ENCODE measurements at places on chromosomes 2 and 18.

DNA sequence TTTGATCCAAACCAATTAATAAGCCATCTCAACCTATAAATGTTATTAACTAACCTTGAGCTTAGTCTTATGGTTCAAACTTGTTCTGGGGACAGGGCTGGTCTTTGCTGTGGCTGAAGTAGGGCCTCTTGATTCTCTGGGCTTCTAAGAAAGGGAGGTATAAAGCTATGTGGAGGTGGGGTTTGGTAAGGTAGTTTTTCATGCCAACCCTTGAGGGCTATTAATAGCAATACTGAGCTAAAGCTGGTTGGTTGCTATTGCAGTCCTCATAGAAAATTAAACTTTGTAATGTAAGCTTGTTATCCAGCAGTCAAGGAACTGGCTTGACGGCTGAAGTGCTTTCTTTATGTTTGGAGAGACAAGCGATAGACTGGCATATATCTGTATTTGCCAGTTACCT, 112.1 kb downstream of the RND3 start:
- no peak for DNase-seq

GRCh38 chr2:202695166-202695565, 60.4 kb downstream of the FAM117B start:
- no peak for DNase-seq

DNA sequence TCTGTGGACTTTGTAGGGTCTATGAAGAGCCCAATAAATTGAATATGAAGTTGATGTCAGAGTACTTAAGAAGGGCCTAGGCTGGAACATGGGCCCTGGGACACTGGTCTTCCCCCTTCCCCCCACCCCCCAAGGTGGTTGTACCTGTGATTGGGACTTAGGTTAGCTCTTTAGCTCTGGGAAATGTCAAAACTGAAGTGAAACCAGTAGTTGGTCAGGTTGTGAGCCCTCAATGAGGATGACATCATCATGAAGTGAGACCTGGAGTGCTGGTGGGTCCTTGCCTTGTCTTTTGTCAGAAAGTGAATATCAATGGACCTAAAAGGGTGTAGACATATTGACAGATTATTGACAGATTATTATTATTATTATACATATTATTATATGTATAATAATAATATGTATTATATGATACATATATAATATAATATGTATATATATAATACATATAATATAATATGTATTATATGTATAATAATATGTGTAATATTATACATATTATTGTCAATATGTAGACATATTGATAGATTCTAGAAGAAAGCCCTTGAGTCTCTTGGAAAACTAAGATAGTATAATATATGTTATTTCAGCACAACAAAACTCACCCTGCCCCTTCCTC, 5.4 kb downstream of the MARS2 start:
- DNase-seq, result no peak

GRCh38 chr2:64914247-64914646, 75.0 kb upstream of the SLC1A4 start:
- DNase-seq, result no peak

GRCh38 chr18:23330423-23330822, 122.7 kb upstream of the RIOK3 start:
- DNase-seq, result no peak

- DNase-seq, result no peak
Measured at GRCh38 chr2:240123821-240124650, 12.1 kb downstream of the COPS9 start.

GRCh38 chr2:190197143-190197720, 122.4 kb downstream of the HIBCH start:
- no peak for DNase-seq

- DNase-seq, result no peak
Measured at GRCh38 chr18:60675801-60676200, 303.2 kb upstream of the MC4R start.

DNA sequence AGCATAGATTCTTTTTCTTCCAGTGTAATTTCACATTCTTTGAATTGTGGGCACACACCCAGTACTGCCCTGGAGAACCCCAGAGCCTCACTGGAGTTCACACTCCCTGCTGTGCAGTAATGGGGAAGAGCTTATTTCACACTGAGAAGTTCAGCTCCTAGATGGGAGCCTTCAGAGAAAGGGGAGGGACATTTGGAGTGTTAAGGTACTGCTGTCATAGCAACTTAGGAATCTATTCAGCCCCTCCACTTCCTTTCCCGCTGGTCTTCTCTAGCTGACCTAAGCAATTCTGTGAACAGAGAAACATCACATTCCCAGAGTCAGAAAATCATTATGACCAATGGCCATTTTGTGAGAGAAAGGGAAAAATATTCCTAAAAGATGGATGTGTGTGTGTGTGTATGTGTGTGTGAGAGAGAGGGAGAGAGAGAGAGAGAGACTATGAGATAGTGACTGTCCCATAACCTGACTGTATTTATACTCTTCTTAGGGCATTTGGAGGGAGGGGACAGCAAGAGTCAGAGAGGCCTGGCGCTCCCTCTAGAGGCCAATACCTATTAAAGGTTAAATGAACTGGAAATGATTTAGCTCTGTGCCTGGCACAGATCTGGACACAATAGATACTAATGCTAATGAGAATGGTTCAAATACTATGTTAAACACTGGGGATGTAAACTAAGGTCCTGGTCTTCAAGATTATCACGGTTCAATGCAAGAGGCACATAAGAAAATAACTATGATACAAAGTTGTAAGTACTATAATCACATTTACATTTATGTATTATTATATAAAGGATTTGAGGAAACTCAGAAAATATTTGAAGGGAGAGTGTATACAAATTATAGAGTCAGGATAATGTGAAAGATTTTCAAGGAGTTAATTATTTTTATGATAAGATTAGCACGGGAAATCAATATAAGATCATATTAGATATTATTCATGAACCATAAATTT, 41.5 kb upstream of the RPE start:
- no peak for DNase-seq

DNA sequence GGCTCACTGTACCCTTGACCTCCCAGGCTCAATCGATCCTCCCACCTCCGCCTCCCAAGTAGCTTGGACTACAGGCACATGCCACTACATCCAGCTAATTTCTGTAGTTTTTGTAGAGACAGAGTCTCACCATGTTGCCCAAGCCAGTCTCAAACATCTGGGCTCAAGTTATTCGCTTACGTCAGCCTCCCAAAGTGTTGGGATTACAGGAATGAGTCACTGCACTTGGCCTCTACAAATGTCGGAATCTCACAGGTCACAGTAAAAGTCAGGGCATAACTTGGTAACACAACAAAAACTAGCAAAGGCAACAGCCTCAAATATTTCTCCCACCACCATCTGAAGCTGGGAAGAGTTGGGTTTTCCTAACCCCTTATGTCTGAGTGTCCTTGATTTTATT, 25.3 kb downstream of the SCG2 start:
- no peak for DNase-seq

- no peak for DNase-seq
Measured at GRCh38 chr2:102048465-102048864, 56.7 kb downstream of the IL1R2 start.

DNA sequence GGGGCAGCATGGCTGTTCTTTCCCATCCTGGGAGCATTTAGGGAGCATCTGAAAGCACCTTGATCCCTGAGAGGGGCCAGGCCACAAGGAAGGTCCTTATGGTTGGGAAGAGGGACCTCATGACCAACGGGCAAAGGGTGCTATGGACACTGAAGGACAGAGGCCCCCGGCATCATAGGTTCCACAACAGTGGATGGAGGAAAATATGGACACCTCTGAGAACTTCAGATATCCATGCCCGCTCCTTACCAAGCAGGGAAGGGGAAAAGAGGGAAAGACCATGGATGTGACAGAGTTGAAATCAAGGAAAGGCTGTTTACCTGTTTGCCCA, 94.1 kb upstream of the MGAT4A start:
- DNase-seq, result no peak

- no peak for DNase-seq
Measured at GRCh38 chr2:51650769-51651168, 618.8 kb upstream of the NRXN1 start.

DNA sequence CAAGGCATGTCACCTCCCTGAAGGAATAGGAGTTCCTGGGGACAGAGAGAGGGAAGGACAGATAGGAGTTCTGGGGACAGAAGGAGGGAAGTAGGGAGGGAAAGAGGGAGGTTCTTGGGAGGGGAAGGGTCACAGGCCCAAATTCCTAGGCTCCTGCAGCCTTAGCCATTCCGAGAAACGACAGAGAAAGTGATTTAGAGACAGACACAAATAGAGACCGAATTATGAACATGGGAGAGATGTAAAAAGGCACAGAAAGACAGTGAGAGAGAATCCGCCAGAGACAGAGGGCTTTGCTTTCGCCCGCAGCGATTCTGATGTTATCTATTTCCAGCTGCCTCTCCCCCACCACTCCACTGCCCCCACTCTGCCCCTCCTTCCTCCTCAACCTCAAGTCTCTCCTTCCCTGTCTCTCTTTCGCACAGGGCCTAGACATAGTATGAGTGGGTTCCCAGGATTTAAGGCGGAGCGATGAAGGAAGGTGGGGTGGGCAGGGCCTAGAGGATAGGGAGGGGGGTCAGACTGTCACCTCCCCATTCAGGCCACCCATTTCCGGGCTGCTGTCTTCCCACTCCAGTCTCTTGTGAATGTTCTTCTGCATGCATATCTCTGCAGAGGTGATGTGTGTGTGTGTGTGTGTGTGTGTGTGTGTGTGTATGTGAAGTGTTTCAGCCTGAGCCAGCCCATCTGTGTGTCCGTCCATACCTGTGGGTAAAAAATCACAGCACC, 3.3 kb upstream of the WNT6 start:
- no peak for DNase-seq

GRCh38 chr2:28750316-28751251, 1.0 kb upstream of the PPP1CB start:
- peak; percentile 68 for DNase-seq

DNA sequence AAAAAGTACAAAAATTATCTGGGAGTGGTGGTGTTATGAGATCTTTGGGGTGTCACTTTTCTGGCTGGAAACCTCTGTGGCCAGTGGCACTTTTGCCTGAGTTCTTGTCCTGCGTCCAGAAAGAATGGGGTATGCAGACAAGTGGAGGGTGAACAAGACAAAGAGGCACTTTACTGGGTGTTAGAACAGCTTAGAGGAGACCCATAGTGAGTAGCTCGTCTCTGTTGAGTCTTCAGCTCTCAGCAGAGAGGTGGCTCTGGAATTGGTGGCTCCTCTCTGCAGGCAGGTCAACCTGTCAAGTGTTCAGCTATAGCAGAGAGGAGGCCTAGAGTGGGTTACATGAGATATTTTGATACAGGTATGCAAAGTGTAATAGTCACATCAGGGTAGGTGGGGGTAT, 26.1 kb downstream of the CRYGD start:
- no peak for DNase-seq

GRCh38 chr18:68648191-68648590, 66.7 kb downstream of the TMX3 start:
- DNase-seq, result no peak

GRCh38 chr2:4914551-4914950, 777.6 kb upstream of the SOX11 start:
- DNase-seq, result no peak

DNA sequence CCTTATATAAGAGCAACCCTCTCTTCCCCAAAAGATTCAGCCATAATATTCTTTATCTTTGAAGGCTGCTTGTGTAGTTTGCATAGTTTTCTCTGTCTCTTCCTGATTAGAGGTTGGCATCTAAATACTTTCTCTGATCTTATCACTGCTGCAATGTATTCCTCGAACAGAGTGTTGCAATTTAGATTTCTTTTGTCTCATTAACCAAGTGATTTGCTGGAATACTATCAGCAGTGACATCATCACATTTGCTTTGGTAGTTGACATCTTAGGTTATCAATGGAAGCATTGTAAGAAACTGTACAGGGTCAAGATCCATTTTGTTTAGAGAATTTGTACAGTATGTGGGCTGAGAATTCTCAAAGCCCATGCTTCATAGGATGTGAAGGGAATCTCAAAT, 72.0 kb upstream of the NEUROD1 start:
- no peak for DNase-seq

GRCh38 chr2:88603146-88603545, 24.1 kb downstream of the EIF2AK3 start:
- no peak for DNase-seq

- DNase-seq, result no peak
Measured at GRCh38 chr2:203867561-203868200, at the start of gene CTLA4. TSS of gene CTLA4 (plus strand) at chr2:203867771. CDS start at chr2:203867943, 172 bp downstream.
